CD4-positive, alpha-beta T cell treated with Interleukin-6 for 4 hours (primary cell): ENCODE measurements at places on chromosomes 1 and 21.
A peak's percentile ranks its signal among the peaks of the same experiment; 100 is the strongest.

DNA sequence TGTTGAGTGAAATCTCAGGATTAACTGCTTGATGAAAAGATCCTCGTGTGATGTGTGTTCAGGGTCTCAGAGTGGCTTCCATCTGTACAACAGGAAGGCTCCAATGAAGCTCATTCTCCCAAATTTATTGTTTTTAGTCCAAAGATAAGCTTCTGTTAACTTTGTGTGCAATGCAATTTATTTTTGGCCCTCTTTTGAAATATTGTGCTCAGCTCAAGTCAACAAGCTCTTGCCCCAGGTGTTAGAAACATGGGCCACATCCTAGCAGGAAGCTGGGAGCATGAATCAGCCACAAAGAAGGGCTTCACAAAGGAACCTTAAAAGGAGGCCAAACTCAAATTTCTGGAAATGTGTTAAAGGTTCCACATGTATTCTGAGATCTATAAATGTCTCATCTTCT is 135.7 kb downstream of the PCP4 start:
- DNase-seq = no peak

DNA sequence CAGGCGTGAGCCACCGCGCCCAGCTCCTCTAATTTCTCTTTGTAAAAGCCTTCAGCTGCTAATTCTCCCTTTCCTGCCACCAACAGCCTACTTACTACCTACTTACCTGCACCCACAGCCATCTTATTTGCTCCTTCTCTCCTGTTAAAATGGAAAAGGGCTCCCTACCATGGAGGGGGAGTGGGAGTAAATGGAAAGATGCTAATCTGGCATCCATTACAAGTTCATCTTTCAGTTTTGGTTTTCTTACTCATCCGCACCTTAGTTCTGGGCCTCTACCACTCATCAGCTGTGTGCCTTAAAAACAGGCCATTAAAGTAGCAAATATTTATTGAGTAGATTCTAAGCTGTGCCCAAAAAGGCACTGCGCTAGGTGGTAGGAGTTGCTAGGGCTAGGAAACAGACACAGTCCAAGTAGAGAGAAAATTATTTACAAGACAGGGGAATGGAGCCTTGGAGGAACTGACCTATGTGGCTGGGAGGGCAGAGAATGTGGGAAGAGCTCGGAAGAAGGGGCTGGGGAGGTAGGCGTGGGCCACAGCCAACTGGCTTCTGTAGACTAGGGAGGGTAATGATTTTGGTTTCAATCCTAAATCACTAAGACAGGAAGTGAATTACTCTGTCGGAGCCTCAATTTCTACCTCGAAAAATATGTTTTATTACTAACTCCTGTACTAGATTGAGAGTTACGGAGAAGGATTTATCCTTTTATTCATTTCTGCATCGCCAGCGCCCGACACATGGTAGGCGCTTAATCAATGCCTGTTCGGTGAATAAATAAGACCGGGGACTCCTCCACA is 685 bp upstream of the DDI2 start:
- DNase-seq = no peak

DNA sequence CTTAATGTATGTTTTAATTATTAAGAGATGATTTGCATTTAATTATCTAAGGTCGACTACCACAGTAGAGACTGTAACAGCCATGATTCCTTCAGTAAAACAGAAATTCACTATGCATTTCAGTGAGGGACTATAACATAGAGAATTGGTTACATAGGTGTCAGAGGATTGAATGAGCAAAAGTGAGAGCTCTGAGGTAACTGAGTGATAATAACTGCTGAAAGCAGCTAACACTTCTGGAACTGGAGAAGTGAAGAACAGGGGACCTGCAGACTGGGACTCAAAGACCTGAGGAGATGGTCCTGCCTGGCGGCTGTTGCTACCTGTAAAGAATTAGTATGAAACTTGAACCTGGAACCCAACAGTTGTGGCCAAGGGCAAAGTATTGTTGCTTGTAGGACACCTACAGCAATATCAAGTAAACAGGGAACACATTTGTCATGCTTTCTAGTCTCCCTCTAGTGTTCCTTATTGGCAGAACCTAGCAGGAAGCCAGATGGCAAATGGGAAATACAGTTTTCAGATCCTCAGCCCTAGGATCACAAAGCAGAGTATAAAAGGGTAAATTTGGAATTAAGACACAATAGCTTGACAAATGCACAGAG is 110.6 kb downstream of the HS2ST1 start:
- DNase-seq = no peak

- DNase-seq = no peak
Measured at GRCh38 chr1:17561247-17561548, 21.7 kb downstream of the ARHGEF10L start.

- no peak for DNase-seq
Measured at GRCh38 chr1:190455631-190456030, 22.0 kb downstream of the BRINP3 start.

- DNase-seq = no peak
Measured at GRCh38 chr1:39926820-39927219, 25.1 kb upstream of the MYCL start.

DNA sequence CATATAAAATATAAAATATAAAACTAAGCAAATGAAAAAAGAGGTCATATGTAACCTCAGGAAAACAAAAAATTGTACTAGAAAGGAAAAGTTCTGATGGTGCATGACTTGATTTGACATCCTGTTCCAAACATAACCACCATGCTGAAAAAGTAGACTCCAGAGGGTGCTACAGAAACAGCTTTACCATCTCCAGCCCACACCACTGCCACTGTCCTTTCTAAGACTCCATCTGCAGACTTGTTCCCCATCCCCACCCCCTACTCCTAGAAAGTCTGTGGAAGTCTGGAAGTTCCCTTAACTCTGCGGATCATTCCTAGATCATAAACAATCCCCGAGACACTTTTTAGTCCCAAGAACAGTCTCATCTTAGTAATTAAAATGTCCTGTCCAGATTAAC is 20.5 kb downstream of the GLIS1 start:
- no peak for DNase-seq

GRCh38 chr1:186102547-186103148 is 272.4 kb downstream of the TPR start:
- DNase-seq = no peak

DNA sequence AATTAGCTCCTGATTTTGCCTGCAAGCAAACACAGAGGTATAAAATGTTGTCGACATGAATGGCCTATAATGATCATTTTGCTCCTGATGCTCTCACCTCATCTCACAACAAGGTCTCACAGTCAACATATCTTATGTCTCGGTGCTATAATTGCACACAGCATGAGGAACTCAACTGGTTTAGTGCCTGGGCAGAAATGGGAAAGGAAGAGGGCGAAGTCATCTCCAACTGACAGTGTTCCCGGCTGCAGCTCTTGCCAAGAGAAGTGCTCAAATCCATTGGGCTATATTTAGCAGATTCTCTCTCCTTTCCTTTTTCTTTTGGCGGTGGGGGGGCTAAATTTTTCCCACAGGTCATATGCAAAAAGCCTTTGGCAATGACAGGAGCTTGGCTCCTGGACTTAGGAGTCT is 53.0 kb downstream of the SLC45A1 start:
- no peak for DNase-seq

- DNase-seq = no peak
Measured at GRCh38 chr1:28374297-28374696, 4.8 kb downstream of the PHACTR4 start.

DNA sequence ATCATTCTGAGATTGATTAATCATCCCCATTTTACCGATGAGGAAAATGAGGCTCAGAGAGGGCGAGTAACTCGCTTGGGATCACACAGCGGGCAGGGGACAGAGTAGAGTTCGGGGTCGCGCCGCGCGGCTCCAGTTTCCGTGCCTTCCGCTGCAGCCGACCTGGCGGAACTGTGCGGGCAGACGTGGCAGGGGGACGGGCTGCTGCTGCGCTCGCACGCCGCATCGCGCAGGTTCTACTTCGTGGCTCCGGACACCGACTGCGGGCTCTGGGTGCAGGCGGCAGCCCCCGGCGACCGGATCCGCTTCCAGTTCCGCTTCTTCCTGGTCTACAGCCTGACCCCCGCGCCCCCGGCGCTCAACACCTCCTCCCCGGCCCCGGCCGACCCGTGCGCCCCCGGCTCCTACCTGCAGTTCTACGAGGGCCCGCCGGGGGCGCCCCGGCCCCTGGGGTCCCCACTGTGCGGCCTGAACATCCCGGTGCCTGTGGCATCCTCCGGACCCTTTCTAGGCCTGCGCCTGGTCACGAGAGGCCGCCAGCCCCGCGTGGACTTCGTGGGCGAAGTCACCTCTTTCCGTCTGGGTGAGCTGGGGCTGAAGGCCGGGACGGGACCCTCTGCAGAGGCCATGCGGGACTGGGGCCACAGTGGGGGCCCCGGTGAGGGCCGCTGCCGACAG is 2.3 kb downstream of the LDLRAD2 start:
- DNase-seq = peak; percentile 46
